Frontal cortex (tissue), 4 donors: ENCODE measurements at places on chromosomes 2 and 18. TPM values are rescaled to one million over a fixed set of nuclear protein-coding genes. Genes with fewer than 3 reads are reported as not detected.
A peak's percentile ranks its signal among the peaks of the same experiment; 100 is the strongest.

DNA sequence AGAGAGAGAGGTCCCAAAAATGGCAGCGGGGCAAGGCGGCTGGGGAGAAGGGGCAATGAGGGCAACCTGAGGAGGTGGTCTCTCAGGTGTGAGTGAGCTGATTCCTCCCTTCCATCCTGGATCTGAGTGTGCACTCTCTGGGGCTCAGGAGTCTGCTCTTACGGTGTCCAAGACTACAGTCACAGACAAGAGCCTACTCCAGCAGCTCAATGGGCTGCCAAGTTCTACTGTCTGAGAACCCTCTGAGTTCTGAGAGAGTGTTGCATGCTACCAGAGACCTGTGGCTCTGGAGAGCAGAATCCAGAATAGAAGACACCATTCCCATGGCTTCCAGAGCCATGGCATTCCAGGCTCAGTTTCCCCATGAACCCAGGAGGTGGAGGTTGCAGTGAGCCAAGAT lies 7.1 kb upstream of the PAX8 start:
- no peak for DNase-seq

The TLK1 gene
- total RNA-seq = 13.5 TPM

DNA sequence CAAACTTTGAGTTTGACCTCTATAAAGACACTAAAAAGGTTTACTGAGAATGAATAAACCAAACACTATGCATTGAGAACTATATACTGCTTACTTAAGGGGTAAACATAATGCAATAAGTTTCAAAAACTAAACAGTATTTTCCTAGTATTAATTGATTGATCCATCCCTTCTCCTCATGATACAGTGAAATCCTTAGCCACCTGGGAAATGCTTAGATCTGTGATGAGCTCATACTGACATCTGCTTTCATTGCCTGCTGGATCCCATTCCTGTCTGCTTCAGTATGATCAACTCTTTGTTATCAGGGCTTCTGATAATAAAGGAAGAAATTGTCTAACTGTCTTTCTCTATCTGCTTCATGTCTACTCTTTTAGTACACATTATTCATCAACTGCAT lies 74.9 kb upstream of the UBE2E3 start:
- no peak for DNase-seq

The ERCC3 gene
- 46.1 TPM for total RNA-seq

The CXCR2 gene
- total RNA-seq = under 0.01 TPM

- DNase-seq = no peak
Observed at GRCh38 chr2:208415255-208415654, 8.7 kb downstream of the PTH2R start.

The IFT172 gene
- total RNA-seq = 36.3 TPM

DNA sequence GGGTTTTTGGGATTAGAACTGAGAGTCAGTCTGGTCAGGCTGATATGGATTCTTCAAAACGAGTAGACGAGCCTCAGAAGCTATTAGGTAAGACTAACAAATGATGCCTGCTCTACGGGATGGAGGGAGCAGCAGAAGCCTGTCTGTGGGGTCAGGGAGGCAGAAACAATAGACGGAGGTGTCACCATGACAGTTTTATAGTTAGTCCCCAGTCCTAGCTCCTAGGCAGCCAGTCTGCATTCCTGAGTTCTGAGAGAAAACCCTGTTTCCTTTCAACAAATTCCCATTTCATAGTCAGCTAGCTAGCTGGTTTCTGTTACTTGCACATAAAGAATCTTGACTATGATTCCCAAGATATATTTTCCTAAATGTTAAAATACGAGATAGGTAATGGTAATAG lies 542.1 kb downstream of the PID1 start:
- DNase-seq = no peak

- DNase-seq = no peak
Observed at GRCh38 chr2:233414777-233415570, 60.7 kb downstream of the DGKD start.

The PLCL1 gene
- 32.6 TPM for total RNA-seq

DNA sequence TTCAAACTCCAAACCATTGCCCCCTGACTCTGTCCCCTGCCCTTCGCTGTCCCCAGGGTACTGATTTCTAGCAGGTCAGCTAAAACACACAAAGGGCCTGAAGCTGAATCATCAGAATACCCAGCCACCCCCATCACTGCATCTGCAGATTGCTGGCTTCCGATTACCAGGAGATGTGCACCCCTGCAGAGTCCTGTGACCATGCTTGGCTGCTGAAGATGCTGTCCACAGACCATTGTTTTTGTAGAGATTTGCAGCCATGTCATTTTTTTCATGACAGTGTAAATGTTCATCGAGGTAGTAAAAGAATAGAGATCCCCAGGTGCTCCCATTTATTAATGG lies 463.3 kb downstream of the STK39 start:
- DNase-seq = no peak

GRCh38 chr2:96864343-96865091 lies 5.4 kb downstream of the SEMA4C start:
- no peak for DNase-seq

GRCh38 chr2:14428056-14428455 lies 204.5 kb upstream of the LRATD1 start:
- peak; percentile 0 for DNase-seq

- DNase-seq = no peak
Observed at GRCh38 chr2:228771774-228772173, 499.3 kb downstream of the PID1 start.

The NFU1 gene
- total RNA-seq = 56.7 TPM

- no peak for DNase-seq
Observed at GRCh38 chr18:60149316-60149715, 223.3 kb downstream of the MC4R start.

The LOXL3 gene
- 14.3 TPM for total RNA-seq

The CSRNP3 gene
- total RNA-seq = 214 TPM

DNA sequence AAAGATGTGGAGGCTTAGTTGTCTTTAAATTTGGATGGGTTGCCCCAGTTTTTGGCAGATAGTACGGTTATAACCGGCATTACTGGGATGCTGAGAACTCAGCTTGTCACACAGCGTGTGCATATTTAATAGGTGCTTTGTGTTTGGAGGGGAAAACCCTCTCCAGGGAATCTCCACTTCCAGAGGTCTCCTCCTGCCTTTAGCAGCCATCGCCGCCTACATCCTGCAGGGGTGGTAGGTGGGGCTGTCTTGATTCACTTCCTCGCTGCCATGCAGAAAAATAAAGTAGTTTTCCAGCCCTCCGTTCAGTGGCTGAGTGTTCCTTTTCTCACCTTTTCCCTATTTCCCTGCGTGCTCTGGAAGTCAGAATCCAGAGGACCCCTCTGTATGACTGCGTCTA lies 76.4 kb downstream of the ITGB1BP1 start:
- DNase-seq = no peak

GRCh38 chr18:28735731-28736130 lies 558.8 kb upstream of the CDH2 start:
- DNase-seq = no peak

- no peak for DNase-seq
Observed at GRCh38 chr2:65530547-65531320, 98.3 kb upstream of the SPRED2 start.

The ANKRD29 gene
- 2.4 TPM for total RNA-seq

DNA sequence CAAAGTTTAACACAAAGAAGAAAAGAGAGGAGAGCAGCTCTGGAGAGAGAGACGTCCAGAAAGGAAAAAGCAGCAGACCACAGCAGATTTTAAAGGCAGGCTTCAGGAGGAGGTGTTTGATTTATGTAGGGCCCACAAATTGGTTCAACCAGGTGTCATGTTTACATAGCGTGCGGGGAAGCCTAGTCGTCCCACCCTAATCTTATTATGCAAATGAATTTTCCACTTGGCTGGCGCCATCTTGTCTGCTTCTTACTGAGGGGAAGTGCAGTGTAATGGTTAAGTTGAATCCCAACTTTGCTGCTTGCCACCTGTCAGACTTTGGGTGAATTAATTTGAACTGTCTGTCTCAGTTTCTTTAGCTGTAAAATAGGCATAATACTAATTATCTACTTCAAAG lies 282.4 kb upstream of the CYRIA start:
- no peak for DNase-seq

- DNase-seq = no peak
Observed at GRCh38 chr18:65704046-65704445, 46.8 kb upstream of the CDH7 start.

DNA sequence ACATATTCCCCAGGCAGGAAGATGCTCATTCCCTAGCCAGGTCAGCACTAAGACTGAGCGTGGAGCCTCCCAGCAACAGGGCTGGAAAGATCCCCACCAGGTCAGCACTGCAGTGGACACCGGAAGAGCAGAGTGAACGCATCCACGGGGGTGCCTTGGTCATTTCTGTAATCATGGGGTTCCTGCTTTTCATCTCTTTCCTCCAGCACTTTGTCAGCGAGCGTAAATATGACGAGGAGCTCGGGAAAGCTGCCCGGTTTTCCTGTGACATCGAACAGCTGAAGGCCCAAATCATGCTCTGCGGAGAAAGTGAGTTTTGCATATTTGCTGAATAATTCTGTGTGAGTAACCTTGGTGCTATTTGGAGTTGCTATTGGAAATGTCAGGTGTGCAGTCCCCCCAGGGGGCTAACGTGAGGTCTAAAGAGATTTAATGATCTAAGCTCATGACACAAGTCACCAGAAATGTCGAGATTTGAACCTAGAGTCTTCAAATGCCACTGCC lies 40.1 kb downstream of the KCTD18 start:
- no peak for DNase-seq

The PCARE gene
- total RNA-seq = not detected

The MAL gene
- not detected for total RNA-seq

GRCh38 chr2:28405537-28405936 lies 12.9 kb downstream of the FOSL2 start:
- no peak for DNase-seq

- no peak for DNase-seq
Observed at GRCh38 chr18:75351409-75351808, 76.1 kb downstream of the SMIM21 start.

- no peak for DNase-seq
Observed at GRCh38 chr2:189391201-189391600, 50.1 kb upstream of the WDR75 start.
